ENCODE measurements at places on chromosomes 11 and 22.

- DNase-seq = no peak
These were observed 320.0 kb upstream of the LRRC4C start for GRCh38 chr11:41779401-41779960.

DNA sequence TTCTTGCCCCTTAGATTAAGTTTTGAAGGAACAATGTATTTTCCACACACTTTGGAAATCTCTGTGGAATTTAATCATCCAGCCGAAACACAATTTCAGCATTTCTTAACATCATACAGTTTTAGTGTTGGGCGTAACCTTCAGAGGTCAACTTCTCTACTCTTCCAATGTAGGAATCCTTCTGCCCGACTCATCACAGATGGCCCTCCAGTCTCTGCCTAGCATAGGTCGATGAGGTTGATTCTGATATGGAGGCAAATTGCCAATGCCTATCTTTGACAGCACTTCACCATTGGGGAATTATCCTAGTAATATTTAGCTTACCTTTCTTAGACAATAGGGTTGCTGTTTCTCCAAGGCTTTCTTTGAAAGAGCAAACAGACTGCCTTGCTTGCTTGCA, 175.7 kb upstream of the TTC12 start:
- DNase-seq = no peak

DNA sequence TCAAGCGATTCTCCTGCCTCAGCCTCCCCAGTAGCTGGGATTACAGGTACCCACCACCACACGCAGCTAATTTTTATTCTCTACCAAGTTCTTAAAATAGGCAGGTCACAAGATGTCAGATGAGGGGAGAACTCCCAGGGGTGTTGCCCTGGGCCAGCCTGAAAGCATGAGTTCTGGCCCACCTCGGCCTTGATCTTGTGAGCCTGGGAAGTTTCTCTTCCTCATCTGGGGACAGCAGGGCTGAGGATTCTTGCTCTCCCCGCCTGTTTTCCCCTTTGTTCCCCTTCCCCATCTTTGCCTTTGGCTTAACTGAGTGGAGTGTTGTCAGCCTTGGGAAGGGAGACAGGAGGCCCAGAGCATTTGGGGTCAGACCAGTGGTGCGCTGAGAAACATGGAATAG, 3.5 kb downstream of the PDXP start:
- DNase-seq = no peak

DNA sequence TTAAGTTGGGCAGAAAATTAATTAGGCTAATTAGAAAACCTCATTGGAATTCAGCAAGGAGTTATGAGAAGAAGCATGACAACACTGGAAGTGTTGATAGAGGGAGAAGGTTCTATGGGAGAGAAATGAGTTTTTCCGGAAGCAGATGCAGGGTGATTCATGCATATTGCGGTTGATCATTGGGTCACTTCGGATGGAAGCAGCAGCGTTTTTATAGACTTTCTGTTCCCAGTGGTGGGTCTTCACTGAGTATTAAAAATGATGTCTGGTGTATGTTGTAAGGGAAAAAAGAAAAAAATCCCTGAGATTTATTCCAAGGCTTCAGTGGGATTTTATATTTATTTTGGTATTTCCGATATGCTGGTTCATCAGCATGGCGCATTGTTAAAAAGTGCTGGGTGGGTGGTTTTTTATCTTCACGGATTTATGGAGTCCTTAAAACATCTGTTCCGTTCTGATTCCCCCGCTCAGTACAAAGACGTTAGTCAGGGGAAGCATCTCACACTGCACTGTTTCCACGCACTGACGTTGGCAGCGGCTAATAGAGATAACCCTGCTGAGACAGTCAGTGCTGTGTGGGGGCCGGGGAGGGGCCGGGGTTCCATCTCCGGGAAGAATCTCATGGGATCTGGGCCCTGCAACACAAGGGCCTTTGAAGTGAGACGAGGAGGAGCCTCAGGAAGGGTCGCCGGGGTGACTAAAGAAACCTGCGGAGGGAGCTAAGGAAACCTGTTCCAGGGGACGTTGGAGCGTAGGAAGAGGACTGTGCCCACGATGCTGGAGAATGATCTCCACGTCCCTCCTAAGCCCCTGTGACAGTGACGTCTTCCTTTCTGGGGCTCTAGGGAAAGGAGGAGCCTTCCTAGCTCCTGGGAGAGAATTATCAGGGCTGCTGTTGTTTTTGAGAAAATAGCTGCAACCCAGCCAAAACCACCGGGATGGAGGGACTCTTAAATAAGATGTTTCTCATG, 390.0 kb downstream of the NTM start:
- peak; percentile 91 for DNase-seq

GRCh38 chr22:24190159-24190540, 8.9 kb downstream of the SUSD2 start:
- no peak for DNase-seq

GRCh38 chr11:61745781-61746441, 6.5 kb upstream of the MYRF start:
- no peak for DNase-seq

- peak; percentile 99 for DNase-seq
These were observed 128.8 kb downstream of the SGSM3 start for GRCh38 chr22:40499209-40499623.

- DNase-seq = no peak
These were observed 116.8 kb downstream of the ARHGAP8 start for GRCh38 chr22:44869196-44869595.

DNA sequence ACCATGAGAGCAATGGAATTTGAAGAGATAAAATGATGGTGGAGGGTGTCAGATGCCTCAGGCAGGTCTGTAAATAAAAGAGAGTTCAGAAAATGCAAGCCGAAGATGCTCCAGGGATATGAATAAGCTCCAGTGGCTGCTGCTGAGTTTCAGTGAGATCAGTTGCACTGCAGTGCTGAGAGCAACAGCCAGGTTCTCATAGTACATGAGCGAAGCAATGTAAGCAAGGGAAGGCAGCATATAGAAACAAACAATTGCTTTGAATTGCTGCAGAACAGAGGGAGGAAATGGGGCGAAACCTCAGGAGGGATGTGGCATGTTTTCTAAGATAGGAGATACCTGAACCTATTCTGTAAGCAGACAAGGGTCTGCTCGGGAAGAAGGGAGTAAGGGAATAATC, 369.5 kb downstream of the AASDHPPT start:
- no peak for DNase-seq

- no peak for DNase-seq
These were observed 833 bp upstream of the ME3 start for GRCh38 chr11:86673055-86673843.

DNA sequence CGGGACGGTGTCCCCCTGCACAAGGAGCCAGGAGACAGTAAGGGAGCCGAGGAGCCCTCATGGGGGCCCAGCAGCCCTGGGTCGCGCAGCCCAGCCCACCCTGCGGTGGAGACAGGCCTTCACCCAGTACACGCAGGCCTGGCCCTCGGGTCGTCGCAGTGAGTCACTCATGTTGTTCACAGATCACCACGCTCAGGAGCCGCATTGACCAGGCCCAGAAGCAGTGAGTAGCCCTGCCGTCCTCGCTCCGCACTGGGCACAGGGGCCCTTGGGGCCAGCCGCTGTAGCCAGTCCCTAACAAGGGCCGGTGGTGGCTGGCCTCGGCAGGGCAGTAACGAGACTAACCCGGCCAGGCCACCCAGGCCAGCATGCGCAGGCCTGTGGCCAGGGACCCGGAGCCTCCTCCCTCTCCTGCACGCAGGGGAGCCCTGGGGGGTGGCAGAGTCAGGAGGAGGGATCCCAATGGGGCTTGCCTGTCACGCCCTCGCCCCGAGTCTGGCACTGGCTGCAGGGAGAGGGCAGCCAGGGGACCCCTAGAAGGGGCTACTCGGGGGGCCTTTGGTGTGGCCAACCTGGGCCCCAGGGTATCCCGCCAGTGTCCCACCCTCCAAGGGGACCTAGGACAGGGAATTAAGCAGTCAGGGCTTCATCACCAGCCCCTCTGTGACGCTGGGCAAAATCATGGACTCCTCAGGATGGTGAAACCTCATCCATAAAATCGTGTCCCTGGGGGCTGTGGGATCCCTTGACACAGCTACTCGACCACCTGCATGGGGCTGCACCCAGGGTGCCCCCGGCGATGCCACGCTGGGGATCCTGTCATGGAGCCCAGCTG, 10.1 kb upstream of the MRPL23 start:
- DNase-seq = no peak

GRCh38 chr22:38754751-38755154, 1.0 kb downstream of the SUN2 start:
- peak; percentile 46 for DNase-seq

DNA sequence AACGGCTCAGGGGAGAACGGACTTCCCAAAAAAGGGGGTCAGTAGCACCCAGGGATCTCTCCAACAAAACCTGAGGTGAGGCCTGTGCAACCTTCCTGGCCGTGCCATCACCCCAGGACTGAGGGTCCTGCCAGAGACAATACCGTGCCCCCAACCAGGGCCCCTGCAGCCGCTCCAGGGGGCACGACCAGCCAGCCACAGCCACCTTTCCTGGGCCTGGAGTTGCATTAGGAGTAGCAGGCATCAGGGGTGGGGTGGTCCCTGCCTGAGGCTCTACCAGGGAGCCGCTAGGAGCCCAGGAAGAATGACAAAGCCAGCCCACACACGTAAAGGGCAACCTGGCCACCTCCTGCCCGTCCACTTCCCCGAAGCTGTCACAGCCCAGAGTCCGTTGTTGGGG, 137.8 kb downstream of the BRD1 start:
- DNase-seq = no peak

DNA sequence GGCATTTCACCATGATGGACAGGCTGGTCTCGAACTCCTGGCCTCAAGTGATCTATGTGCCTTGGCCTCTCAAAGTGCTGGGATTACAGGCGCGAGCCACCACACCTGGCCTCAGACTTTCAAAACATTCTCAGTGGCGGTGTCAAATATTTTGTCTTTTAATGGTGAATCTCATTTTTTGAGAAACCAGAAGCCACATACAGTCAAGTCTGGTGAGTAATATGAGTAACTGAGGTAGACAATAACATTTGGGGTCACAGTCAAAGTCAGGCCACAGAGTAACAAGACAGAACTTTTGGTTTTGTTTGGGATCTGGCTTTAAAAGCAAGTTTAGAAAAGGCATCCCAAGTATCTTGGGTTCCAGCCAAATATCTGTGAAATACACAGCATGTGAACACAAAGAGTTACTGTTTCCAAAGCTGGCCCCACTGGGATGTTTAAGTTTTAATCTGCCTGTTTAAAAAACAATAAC, 5.6 kb upstream of the TMA7B start:
- peak; percentile 89 for DNase-seq

- peak; percentile 65 for DNase-seq
These were observed 753 bp downstream of the PRPF19 start for GRCh38 chr11:60905551-60906113.

DNA sequence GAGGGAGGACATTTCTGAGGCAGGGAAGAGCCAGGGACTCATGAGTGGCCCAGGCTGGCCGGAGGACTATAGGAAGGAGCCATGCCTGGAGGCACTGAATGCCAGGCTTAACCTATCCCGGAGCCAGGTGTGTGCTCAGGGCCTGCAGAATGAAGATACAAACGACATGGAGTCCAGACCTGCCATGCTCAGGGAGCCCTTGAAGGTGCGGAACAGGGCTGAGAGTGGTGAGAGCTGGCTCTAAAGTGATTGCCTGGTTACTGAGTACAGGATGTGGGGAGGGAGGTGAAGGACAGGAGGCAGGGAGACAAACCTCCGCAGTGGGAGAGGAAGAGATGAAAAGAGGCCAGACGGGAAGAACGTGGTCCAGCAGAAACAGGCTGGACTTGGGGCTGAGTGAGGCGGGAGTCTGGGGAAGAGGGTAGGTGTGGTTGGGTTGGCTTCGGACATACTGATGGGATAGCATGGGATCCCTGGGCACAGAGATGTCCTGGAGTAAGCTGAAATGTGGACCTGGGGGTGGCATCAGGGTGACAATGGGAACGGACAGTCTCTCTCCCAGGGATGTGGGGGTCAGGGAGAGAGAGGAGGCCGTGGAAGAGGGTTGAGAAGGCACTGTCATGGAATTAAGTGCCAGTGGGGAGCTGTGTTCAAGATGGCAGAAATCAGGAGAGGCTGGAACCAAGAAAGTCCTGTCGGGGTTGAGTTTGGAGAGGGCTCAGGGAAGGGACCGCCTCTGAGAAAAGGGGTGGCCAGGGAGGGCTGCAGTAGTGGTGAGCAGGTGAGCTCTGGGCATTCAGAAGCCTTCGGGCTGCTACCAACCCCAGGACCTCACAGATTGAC, 1.5 kb upstream of the ANKRD13D start:
- DNase-seq = no peak

DNA sequence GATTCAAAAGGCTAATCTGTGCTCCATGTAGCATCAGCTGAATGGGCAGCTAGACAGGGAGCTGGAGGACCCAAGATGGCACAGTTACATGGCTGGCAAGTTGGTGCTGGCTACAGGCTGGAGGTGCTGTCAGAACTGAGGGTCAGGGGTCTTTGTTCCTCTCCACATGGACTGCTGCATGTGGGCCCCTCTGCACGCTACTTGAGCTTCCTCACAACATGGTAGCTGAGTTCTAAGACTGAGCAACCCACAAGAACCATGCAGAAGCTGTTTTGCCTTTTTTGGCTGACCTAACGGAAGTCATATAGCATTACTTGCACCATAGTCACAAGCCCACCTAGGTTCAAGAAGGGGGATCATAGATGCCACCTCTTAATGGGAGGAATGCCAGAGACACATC, 196.1 kb downstream of the GRIK4 start:
- DNase-seq = no peak

DNA sequence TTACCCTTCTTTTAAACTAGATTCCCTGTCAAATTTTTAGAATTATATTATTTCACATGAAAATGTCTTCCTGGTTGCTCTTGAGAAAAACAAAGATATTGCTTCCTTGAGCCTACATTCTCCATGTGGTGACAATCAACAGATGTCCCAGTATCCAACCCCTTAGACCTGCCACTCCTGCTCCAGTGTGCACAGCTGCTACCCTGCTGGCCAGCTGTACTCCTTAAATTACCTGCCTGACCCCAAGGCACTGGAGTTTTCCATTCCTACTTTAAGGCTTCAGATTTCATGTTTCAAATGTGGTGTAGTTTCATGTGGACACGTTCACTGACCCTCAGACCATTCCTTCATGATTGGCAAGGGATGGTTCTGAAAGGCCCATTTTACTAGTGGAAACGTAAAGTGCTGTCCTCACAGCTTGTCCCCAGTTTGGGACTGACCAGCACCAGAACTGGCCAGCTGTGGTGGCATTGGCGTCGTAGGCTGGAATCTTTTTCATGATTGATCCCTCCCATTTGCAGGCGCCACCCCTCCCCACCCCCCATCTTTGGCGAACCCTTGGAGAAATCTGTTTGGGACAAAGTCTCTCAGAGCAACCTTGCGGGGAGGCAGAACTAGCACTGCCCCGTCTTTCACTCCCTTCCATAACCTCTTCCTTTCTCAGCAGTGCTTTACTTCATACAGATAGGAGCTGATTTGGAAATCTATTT, 123.5 kb downstream of the DBX1 start:
- DNase-seq = no peak

DNA sequence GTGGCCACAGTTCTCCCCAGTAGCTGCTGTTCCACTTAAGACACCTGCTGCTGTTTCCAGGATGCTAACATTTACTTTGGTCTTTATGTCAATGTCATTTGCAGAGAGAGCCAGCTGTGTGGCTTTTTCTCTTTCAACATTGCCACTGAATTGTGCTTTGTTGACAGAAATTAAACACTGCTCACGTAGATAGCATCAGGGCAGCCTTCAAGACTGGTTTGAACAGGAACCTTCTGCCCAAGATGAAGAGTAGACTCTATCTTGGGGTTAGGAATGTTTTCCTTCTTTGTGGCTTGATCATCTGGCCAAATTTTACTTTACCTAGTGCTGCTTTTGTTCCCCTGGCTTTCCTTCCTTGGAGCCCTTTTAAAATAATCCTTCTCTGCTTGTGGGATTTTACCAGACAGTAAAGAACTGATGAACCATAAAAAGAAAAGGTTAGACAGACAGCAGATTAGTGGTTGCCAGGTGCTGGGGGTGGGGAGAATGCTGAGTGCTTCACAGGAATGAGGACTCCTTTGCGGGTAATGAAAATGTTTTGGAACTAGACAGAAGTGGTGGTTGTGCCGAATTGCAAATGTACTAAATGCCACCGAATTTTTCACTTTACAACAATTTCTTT, 22.7 kb upstream of the XBP1 start:
- no peak for DNase-seq

Measured in fibroblast of skin of right biceps (primary cell).